ENCODE measurements at places on chromosomes 16 and 17.

DNA sequence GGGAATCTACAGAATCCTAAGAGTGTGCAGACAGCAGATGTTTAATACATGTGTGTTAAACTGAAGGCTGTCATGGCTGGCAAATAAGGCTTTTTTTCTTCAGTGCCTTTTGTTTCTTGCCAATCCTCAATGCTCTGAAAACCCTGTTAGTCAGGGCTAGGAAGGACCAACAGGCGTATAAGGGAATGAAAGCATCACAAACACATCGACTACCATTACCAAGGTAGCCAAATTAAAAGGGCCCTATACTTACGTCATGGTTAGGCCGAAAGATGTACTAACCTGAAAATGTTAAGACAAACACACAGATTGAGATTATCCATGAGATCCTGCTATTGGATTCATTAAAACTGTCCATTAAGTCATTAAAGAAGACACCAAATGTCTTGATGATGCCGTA lies 13.1 kb downstream of the SLC16A6 start:
- DNase-seq, result no peak

DNA sequence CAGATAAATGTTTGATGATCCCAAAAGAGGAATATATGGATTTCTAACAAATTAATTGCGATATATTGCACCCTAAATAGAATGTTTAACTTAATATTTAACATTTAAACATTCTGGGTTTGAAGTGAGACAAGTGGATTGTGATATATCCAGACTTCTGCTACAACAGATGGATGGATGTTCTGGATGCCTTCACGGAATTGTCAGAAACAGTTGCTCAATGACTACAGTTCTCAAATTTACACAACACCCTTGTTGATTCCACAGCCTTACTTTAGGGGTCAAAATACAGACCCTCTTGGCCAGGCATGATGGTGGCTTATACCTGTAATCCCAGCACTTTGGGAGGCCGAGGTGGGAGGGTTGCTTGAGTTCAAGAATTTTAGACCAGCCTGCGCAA lies 250.8 kb downstream of the RBFOX1 start:
- DNase-seq, result no peak

GRCh38 chr16:79217375-79218011 lies 383.0 kb downstream of the MAF start:
- DNase-seq, result peak; percentile 4

DNA sequence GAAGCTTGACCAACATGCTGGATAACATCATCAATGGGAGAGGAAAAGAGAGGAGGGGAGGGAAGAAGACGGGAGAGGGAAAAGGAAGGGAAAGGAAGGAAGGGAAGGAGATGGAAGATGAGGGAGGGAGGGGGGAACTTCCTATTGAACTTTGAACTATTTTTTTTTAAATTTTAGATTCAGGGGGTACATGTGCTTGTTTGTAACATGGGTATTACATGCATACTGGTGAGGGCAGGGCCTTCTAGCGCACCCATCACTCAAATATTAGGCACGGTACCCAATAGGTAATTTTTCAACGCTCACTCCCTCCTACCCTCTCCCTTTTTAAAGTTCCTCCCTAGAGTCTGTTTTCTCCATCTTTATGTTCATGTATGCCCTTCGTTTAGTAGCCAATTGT lies 383.2 kb upstream of the XYLT1 start:
- no peak for DNase-seq

GRCh38 chr17:67628580-67629013 lies 89.1 kb upstream of the NOL11 start:
- DNase-seq, result no peak

DNA sequence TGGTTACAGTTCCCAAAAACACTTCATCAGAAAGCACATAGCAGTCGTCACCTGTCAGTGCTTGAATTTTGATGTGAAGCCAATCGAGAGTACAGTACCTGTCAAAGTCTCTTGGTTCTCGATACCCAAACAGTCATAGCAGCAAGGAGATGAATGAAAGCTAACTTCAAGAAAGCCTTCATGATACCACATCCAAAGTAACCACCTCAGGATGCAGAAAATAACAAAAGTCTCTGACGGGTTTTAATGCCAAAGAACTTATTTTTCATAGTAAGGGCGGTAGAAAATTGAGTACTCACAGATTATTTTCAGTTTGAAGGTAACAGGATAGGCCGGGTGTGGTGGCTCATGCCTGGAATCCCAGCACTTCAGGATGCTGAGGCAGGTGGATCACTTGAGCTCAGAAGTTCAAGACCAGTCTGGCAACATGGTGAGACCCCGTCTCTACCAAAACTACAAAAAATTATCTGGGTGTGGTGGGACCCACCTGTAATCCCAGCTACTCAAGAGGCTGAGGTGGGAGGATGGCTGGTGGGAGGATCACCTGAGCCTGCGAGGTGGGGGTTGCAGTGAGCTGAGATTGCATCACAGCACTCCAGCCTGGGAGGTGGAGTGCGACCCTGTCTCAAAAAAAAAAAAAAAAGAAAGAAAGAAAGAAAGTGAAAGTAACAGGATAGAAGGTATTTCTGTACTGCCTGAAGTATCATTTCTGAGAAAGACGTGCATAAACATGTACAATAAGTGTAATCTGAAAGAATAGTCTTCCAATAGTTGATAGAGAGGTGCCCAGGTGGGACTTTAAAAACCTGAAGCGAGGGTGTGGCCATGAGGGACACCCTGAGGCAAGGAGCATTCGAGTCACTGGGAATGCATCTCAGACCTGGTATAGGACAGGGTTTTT lies 15.4 kb downstream of the MFSD11 start:
- no peak for DNase-seq

- no peak for DNase-seq
These were observed 24.9 kb downstream of the B9D1 start for GRCh38 chr17:19337712-19338023.

- no peak for DNase-seq
These were observed 1.7 kb downstream of the SLC22A31 start for GRCh38 chr16:89198417-89199240.

DNA sequence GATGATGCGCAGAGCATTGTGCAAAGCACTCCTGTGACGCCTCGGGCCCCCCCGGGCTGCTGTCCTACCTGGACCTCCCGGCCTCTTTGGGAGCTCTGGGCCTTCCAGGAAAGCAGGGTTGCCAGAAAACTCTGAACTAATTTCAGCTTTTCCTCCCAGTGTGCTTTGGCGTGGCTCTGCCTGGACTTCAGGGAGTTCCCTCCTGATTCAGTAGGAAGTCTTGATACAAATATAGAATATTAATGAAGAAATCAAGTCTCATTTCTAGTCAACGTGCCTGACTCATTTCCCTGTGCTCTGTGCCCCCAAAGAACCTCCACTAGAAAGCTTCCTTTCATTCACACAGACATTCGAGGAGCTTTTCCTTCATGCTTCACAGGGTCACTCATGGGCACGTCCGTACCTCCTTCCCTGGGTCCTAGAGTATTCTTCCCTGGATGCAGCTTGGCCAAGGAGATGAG lies 84.0 kb upstream of the NOL11 start:
- DNase-seq, result no peak

- DNase-seq, result no peak
These were observed 5.1 kb downstream of the TSPOAP1 start for GRCh38 chr17:58323366-58324055.

- peak; percentile 60 for DNase-seq
These were observed 154.2 kb downstream of the MRM1 start for GRCh38 chr17:36755586-36755985.

GRCh38 chr17:79965806-79966205 lies 69.9 kb downstream of the TBC1D16 start:
- DNase-seq, result no peak

DNA sequence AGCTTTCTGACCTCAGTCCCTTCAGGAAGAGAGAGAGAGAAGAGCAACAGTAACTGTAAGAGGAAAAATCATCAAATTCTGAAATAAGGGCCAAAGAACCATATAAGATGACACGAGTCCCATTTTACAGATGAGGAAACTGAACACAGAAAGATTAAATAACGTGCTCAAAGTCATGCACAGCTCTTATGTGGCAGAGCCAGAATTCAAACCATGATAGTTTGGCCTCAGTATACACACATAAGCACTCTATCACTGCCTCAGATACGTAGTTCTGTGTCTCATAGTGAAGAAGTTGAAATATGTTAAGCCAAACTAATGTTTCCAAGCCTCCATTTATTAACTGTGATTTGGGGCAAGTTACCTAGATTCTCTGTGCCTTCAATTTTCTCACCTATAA lies 1.9 kb upstream of the ZNF19 start:
- DNase-seq, result no peak

GRCh38 chr17:59151591-59151990 lies 3.4 kb downstream of the SKA2 start:
- DNase-seq, result no peak

DNA sequence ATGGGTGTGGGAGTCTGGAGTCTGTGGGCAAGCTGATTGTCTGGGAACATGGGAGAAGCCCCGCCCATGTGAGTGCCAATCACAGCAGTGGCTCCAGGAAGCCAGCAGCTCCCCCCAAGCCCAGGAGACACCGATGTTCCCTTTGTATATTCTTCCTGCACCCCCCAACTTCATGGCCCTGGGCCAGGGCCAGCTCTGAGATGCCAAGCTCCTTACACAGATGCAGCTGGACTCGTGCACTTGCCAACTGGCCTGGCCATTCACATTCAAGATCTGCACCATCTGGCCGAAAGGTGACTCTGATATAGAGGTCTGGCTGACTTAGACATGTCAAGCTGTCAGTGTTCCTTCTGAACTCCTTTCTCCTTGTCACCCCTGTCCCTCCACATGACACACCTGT lies 50.5 kb downstream of the CACNG5 start:
- DNase-seq, result no peak

DNA sequence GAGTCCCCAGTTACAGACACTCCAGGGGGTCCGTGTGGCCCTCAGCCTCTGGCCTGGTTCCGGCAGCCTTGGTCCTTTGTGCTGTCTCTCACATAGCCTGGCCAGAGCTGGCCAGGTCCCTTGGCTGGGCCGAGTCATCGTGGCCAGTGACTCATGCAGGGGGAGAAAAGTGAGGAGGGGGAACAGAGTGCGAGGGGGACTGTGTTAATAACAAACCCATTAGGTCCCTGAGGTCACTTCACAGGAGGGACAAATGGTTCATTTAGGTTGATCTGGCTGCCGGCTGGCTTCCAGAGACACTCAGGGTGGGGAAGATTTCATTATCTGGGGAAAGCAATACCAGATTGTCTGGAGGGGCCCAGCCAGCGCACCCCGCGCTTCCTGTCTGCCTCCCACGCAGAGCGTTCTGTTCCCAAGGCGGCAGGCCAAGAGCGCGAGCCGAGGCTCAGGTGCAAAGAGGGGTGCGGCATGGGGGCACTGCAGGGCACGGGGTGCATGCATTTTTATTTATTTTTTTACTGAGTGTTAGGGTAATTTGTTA lies 223.1 kb downstream of the SEC14L1 start:
- no peak for DNase-seq

GRCh38 chr16:57637965-57638364 lies 9.5 kb downstream of the ADGRG1 start:
- DNase-seq, result no peak

DNA sequence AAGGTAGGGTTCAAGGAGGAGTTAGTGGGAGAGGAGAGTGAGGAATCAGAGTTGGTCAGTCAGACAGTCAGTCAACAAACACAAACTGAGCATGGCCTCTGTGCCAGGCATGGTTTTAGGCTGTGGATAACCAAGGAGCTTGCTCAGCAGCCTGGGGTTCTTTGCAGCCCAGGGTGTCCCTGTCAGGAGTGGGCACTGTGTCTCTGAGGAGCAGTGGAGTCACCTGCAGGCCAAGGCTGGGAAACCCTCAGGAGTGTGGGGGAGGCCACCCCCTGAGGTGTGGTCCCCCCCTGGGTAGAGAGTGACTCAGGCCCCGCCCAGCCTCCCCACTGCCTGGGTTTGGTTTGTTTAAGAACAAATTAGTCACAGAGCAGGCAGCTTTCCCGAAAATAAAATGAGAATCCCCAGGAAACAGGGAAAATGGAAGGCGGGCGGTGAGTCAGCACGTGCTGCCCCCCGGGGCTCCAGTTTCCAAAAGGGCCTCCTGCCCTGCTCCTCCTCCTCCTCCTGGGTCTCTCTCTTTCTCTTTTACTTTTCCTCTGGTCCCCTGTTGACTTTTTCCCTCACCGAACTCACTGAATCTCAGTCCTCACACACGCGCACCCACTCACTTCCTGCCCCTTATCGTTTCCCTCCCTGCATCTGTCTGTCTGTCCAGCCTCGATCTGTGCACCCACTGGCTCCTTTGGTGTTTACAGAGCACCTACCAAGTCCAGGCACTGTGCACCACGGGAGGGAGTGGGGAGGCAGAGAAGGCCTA lies 44.3 kb downstream of the SOCS3 start:
- DNase-seq, result peak; percentile 53

DNA sequence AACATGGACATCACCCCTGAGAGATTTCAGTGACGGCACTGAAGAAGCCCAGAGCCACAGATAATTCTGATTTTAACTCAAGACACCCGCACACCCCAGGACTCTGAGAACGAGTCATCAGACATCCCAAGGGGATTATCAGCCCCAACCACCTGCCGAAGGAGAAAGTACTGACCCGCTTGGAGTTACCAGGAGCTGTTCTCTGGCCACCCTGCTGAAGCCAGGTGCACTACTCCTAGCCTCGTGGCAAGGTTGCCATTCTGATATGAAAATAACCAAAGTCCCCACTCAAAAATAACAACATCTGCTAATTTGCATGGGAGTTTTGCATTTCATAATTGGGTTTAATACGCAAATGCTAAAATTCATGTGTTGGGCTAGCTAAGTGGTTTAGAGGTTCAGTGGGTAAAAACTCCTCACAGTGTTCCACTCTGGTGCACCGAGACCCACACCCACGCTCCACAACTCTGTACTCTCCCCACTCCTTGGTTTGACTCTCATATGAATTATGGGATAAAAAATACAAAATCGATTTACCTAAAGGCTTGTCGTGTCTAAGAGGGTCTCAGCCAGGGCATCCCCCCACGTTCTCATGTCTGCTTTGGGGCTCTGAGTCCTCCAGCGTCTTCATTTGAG lies 143.0 kb upstream of the NOL11 start:
- DNase-seq, result no peak

DNA sequence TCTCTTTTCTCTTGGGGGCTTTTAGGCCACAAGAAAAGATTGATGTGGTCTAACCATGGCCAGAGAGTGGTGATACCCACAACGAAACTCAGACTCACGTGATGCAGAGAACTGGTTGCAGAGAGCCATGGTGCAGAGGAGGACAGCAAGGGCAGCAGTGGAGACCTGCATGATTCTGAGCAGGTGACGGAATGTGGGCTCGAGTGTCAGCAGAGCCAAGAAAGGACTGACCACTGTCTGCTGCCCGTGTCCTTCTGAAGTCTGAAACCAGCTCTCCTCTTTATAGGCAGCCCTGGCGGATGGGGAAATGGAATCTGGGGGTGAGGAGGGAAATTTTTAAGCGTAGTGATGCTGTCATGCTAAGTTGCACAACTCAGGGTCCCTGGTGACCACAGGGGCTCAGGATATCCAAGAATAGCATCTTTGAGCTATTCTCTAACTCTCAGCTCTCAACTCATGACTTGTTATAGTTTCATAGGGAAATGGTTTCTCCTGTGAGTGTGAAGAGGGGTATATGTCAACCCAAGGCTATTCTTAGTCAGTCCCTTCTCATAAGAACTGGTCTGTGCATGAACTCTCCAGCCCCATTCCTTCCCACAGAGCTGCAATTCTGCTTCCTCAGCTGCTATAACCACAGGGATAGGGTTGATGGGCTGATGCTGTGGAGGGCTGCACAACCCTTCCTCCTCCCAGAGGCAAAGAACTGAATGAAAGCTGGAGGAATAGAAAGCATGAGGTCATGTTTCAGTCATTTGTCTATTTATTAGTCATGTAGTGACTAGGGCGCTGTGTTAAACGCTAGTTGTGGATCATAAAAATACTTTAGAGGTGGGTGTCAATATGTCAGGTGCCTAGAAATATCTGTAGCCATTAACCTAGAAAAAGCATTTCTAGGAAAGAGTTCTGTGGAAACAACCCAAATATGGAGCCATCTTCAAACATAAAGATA lies at the start of gene CCL3:
CCL3 (minus strand) TSS at position 256 of the 949 bp plus-strand sequence; CDS start at position 171, 85 bp downstream.
- DNase-seq, result no peak

- DNase-seq, result no peak
These were observed 4.3 kb downstream of the UBE2G1 start for GRCh38 chr17:4362141-4362540.
